ENCODE measurements at places on chromosomes 2 and 18.

- peak; percentile 18 for DNase-seq
These were observed 165.6 kb downstream of the SMAD7 start for GRCh38 chr18:48785091-48785614.

DNA sequence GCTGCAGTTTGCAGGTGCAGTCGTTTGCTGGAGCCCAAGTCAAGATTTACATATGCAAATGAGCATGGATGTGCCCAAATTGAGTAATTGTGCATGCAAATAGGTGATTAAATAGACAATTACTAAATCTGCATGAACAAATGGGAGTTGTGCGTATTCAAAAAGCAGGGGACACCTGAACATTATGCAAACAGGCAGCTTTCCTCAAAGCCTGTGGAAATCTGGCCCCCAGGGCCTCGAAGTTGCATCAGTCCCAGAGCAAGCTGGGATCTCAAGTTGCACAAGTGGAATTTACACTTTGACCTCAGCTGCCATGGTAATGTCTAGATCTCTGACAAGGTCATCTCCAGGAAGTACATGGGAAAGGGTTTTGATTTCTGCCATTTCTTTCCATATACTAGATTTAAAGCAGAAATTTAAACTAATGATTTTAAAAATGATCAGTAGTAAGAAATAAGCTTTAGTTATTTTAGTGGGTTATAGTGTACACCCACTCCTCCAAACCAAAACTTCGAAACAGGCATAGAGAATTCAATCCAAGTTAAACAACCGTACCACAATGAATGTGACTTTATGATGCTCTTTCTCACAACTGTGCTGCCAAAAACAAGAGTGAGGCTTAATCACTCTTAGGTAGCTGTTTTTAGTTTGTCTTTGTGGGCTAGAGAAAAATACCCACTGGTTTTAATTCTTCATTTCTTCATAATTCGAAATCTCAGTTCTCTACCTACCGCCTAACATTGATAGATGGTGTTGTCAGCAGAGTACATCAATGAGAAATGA lies 110.7 kb downstream of the RND3 start:
- no peak for DNase-seq

DNA sequence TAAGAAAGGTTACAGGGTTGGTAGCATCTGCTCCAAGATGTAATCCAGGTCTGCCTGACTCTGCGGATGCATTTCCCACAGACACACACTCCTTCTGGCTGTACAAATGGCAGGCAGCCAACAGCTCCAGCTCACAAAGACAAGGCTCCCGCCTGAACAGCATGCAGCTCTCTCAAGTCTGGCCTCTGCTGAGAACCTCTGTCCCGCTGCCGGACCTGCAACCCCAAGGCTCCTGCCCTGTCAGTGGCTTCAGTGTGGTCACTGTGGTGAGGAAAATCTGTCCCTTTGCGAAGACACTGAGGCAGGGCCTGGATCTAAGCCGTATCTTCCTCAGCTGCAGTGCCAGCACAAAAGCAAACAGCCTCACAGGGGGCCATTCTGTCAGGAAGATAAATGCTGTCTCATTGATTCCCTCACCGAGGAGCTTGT lies 469.3 kb upstream of the MEX3C start:
- DNase-seq = no peak

DNA sequence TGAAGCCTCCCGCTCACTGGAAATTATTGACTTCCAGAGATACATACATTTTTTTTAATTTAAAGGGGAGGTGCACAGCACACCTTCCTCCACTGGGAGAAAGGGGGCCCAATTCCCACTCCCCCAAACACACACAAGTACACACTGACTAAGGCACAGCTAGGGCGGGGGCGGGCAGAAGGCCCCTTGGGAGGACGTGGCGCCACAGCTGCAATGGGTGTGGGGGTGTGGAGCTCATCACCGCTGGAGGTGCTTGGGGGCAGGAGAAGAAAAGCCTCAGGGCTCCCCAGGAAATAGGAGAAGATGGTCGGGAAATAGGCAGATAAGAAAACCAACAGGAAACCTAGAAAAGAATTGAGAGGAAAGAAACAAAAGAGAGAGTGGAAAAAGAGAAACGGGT lies 127.3 kb upstream of the FAM98A start:
- no peak for DNase-seq

DNA sequence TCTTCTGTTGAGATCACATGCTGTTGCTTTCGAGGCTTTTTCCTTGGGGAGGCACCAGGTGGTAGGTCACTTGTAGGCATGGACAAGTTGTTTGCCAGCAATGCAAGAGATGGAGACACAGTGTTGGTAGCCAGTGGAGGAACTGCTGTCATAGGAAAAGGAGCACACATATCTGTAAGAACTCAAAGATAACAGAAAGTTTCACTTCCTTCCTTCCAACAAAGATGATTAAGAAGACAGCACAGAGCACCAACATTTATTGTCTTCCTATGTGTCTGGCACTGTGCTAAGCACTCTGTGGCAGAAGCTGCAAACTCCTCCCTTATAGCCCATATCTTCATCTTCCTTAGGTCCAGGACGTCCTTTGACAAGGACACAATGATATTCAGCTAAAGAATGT lies 64.5 kb upstream of the AMMECR1L start:
- no peak for DNase-seq

- no peak for DNase-seq
These were observed 723.4 kb upstream of the LRRTM4 start for GRCh38 chr2:78245394-78246135.

GRCh38 chr2:180505203-180505602 lies 475.2 kb upstream of the UBE2E3 start:
- no peak for DNase-seq

DNA sequence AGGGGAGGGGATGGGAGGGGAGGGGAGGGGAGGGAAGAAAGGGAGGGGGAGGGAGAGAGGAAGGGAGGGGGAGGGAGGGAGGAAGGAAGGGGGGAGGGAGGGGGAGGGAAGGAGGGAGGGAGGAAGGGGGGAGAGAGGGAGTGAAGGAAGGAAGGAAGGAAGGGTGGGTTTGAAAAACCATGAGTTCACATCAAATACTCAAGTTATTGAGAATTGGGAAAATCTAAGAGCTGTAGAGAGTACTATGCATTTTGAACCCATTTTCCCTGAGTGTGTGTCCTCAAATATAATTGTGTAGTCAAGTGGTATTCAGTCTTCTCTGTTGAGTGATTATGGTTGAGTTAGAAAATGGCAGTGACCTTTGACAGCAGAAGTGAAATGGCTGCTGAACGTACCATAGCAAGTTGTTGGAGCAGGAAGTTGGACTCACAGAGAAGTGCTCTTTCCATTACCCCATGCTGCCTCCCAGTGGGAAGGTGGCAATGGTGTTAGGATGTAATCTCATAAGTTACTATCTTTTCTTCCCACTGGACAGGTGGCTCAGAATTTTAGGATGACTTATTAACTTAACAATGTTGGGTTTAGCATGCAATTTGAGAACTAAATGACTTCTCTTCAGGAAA lies 214.6 kb downstream of the SETBP1 start:
- no peak for DNase-seq

DNA sequence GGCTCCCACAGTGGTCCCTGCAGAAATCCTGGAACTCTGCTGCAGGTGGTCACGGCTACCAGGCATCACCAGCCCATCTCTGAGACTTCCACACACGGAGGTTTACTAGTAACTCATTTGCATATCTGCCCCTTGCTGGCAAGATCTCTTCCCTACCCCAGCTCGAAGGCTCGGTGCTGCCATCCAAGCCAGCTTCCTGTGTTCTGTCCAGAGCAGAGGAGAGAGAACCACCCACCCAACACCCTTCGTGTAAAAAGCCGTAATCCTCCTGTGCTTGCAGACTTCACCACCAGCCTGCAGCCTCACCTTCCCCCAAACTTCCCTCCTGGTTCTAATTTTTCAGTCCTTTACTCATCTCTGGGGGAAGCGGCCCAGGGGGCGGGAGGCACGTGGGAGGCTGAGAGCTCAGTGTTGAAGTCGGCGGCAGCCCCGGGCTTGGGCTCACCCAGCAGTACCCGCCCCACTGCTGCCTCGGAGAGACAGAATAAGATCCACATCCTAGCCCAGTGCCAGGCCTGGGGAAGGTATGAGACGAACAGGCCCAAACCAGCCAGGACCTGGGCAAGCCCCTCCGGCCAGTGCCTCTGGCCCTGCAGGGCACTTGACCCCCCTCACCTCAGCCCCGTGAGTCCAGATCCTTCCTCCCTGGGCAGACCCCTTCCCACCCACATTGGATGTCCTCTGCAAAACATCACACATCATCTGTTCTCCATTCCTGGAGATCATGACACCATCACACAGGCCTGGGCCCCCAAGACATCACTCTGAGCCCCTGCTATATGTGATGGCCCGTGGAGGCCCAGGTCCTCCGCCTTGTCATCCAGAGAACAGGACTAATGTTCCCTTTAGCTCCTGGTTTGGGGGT lies 145.8 kb upstream of the ID2 start:
- DNase-seq = no peak

GRCh38 chr2:208146006-208146405 lies at the start of gene CRYGB:
CRYGB (minus strand) TSS chr2:208146158; CDS start chr2:208146120, 38 bp downstream.
- DNase-seq = no peak

DNA sequence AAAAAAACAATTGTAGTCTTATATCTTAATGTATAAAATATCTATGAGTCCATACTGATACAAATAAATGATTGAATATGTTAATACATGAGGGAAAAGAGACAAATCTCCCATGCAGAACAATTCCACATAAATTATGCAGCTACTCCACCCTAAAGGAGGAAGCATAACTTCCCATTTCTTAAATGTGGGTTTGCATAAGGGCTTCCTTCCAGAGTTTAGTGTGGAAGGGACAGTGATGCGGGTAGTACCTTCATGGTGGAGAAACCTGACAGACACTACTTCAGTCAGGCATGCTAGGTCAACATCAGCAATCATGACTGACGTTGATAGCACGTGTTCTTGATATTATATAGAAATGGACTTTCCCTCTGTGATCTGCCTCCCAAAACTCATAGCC lies 146.9 kb upstream of the STON1 start:
- no peak for DNase-seq
